Activated CD4-positive, alpha-beta T cell treated with anti-CD3 and anti-CD28 coated beads, Interleukin-2, amount 50 U/mL, for 24 hours (primary cell): ENCODE measurements at places on chromosomes 6 and 20.

DNA sequence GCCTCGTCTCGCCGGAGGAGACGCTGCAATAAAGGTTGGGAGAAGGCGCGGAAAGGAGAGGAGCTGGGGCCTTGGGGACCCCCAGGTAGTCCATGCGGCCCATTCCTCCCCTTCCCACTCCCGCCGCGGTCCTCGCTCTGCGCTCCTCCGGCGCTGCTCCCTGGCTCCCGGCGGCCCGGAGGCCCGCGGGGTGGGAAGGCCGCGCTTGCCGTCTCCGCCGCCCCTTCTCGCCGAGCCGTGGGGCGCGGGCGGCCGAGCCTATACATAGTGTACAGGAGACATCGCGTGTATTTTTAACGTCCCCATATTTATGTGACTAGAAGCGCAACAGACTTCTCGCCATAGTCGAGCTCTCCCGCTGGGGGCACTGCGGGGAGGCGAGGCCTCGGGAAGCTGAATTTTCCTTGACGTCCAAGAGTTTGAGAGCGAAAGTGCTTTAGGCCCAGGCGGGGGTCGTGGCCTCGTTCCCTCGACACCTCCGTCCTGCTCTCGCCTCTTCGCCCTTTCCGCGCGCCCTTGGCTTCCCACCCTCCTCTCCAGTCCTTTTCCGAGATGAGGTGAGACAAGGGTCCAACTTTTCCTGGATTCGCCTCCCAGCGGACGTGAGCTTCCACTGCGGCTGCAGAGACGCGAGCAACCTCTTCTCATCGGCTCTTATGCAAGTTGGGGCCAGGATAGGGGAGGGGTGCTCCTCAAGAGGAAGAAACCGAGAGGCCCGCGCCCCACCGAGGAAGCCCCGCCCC, 29.0 kb downstream of the SLC12A5 start:
- DNase-seq: no peak

- DNase-seq: no peak
These were observed 26.7 kb downstream of the TNFAIP3 start for GRCh38 chr6:137893726-137894125.

DNA sequence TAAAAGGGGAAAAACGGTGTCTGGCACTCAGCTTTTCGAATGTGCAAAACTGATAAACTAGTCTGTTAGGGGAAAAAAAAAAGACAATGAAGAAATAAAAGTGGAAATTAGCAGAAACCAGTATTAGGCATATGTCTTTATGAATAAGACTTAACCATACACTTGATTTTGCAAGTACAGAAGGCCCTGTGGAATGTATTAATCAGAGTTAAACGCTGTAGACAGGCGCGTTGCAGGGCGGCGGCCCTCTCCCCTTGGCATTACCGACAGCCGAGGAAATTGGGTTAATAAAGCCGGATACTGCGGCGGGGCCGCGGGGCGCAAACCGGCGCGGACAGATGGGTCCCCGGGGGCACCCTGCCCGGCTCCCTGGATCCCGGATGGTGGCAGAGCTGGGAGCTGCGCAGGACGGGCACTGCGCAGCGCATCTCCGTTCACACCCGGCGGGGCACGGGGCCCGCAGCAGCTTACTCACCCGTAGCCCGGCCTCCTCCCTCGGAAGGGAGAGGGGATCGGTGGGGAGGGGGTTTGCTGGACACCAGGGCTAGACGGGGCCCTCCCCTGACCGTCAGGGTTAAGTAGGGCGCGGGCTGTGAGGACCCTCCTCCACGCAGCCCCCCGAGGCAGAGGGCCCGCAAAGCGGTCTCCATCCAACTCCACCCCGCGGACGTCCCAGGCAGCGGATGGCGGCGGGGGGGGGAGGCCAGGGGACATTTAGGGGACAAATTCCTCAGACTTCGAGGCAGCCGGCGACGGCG, 2.0 kb downstream of the BHLHE23 start:
- DNase-seq: no peak

GRCh38 chr6:135329851-135330803, 149.0 kb downstream of the MYB start:
- no peak for DNase-seq

DNA sequence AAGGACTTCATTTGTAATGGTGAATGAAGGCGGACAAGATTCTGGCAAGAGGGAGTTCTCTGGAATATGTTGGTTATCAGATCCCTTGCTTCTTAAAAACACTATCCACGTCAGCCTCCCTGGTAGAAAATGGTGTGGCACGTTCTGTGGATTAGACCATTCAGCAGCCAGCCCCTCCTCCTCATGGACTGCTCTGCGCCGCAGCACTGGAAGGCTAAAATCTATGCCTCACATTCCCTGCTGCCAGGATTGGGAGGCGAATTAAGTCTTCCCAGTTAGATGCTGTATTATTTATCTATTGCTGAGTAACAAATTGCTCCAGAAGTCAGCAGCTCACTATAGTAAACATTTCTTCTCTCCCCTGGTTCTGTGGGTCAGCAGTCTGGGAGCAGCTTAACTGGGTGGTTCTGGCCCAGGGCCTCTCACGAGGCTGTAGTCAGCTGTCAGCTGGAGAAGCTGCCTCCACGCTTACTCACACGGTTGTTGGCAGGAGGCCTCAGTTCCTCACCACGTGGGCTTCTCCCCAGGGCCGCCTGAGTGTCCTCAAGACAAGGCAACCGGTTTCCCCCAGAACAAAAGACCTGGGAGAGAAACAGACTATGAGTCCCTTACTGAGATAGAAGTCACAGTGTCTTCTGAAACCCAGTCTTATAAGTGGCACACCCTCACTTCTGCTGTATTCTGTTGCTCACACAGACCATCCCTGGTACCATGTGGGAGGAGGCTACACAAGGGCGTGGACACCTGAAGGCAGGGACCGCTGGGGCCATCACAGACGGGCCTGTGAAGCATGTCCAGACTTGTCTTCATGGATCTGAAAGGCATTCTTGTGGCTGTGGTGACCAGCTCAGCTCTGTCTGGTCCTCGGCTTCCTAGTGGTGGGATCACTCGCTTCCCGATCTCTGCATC, 101.0 kb downstream of the NRN1 start:
- DNase-seq: no peak

DNA sequence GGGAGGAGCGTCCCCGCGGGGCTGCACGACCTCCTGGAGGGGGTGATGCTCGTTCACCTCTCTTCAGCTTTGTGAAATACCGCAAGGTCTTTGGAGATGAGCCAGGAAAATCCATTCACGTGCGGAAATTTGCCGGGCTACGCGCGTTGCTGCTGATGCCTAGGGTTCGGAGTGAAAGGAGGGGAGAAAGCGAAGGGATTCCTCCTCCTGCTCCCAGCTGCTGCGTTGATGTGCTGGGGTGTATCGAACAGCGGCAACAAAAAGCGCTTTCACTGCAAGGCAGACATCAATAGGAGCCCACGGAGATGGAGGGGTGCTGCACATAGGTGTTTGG, 391 bp upstream of the B3GAT2 start:
- no peak for DNase-seq

- DNase-seq: no peak
These were observed 153.2 kb downstream of the AIG1 start for GRCh38 chr6:143213859-143214376.

DNA sequence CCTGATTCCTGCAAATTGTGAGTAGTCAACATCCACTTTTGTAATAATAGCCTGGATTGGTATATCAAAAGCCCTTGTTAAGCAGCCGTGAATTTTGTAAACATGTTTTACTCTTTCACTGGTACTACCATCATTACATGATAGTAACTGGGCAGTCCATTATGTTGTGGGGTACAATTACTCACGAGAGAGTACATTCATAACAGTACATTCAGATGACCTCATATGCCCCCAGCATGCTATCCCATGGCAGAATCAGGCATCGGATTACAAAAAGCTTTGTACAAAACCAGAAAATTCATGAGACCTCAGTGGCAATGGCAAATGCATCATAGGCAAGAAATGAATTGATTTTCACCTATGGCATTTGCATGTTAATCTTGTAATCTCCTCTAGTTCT, 166.2 kb downstream of the EPM2A start:
- no peak for DNase-seq

DNA sequence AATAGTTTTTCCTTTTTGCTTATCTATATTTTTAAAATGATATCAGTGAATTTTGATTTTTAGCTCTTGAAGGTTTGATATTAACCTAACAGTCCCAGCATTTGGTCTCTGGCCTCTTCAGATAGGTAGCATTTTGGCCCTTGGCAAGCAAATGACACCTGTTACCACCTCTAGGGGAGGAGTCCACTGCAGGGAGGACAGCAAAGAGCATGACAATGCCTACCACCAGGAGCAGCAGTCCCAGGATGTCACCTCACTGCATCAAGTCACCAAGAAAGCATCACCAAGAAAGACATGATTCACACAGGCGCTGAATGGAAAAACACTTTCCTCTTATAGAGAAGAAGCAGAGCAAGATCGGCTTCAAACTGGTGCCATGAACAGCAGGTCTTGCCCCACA, 224.3 kb downstream of the UBE3D start:
- no peak for DNase-seq

- no peak for DNase-seq
These were observed 29.2 kb upstream of the SMOC2 start for GRCh38 chr6:168411793-168412192.
